ENCODE measurements at places on chromosomes 13 and 19. TPM values are rescaled to one million over a fixed set of nuclear protein-coding genes. Genes with fewer than 3 reads are reported as not detected.

The GPR4 gene
- total RNA-seq, result 13.5 TPM

The IQCN gene
- total RNA-seq, result 2.1 TPM

The NALCN gene
- total RNA-seq, result under 0.01 TPM

The LENG1 gene
- total RNA-seq, result 52.8 TPM

The LGI4 gene
- 13.3 TPM for total RNA-seq

The PSG2 gene
- not detected for total RNA-seq

The COLGALT1 gene
- 55.2 TPM for total RNA-seq

The CEACAM20 gene
- total RNA-seq, result 2.9 TPM

The NTF4 gene
- not detected for total RNA-seq

The MISP3 gene
- total RNA-seq, result 23.8 TPM

The GPR180 gene
- 24.9 TPM for total RNA-seq

The ZNF677 gene
- total RNA-seq, result 12.9 TPM

The SRRM5 gene
- not detected for total RNA-seq

The SLC27A5 gene
- total RNA-seq, result 10.2 TPM

The LILRB3 gene
- not detected for total RNA-seq

The EFNB2 gene
- total RNA-seq, result 65.3 TPM

The LINGO3 gene
- not detected for total RNA-seq

The CYP4F12 gene
- total RNA-seq, result 29.5 TPM

The LILRB1 gene
- total RNA-seq, result 3.9 TPM

The ZNF497 gene
- not detected for total RNA-seq

The NKPD1 gene
- total RNA-seq, result not detected

The FAAP24 gene
- total RNA-seq, result not detected

The DLEU7 gene
- total RNA-seq, result not detected

The ZNF264 gene
- total RNA-seq, result 61.4 TPM

The SPRED3 gene
- total RNA-seq, result not detected

The SYT3 gene
- total RNA-seq, result not detected

The LRRC25 gene
- total RNA-seq, result 0.51 TPM

The GSX1 gene
- not detected for total RNA-seq

The ZNF571 gene
- total RNA-seq, result 7.4 TPM

The CPT1C gene
- total RNA-seq, result 5.3 TPM

The KRTDAP gene
- total RNA-seq, result not detected

The DIAPH3 gene
- total RNA-seq, result not detected

The HSPB6 gene
- total RNA-seq, result 217 TPM

The ASF1B gene
- total RNA-seq, result not detected

The TTYH1 gene
- not detected for total RNA-seq

The GAPDHS gene
- not detected for total RNA-seq

All from uterus (tissue), 4 donors.